ENCODE measurements at places on chromosomes 6 and 20.

GRCh38 chr6:147201885-147202515, 2.2 kb upstream of the STXBP5 start:
- no peak for DNase-seq

- DNase-seq: no peak
Measured at GRCh38 chr20:41142245-41142644, 4.9 kb downstream of the PLCG1 start.

- no peak for DNase-seq
Measured at GRCh38 chr20:39259010-39259803, 297.1 kb downstream of the DHX35 start.

GRCh38 chr20:60540591-60540990, 582.4 kb downstream of the CDH26 start:
- DNase-seq: no peak

DNA sequence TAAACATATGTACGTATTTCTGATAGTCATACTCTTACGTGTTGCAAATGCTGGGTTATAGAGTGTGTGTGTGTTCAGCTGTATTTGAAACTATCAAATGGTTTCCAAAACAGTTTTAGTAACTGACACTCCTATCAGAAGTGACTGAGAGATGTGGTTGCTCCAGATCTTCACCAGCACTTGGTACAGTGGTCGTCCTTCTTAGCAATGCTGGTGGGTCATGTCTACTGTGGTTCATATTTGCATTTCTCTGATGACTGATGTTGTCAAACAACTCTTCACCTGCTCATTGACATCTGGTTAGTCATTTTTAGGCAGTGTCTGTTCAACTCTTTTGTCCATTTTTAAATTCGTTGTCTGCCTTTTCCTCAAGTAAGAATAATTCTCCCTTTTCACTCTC, 259.3 kb downstream of the KIF16B start:
- DNase-seq: no peak

DNA sequence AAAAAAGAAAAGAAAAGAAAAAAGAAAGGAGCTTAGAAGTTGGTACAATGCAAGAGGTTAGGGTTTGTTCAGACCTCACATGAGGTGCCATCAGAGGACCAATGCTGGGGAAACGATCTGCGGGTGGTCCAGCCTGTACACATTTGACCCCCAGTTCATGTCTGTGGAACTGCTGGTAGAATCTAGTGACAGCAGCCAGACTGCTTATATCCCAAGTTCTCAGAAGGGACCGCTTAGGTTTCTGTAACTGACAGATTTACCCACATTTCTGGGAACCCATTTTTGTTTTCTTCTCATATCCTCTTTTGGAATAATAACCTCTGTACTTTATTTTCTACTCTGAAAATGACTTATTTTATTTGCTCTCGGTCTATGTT, 4.7 kb downstream of the PPP1R18 start:
- DNase-seq: no peak

GRCh38 chr6:109105681-109106080, 10.4 kb downstream of the CEP57L1 start:
- no peak for DNase-seq

DNA sequence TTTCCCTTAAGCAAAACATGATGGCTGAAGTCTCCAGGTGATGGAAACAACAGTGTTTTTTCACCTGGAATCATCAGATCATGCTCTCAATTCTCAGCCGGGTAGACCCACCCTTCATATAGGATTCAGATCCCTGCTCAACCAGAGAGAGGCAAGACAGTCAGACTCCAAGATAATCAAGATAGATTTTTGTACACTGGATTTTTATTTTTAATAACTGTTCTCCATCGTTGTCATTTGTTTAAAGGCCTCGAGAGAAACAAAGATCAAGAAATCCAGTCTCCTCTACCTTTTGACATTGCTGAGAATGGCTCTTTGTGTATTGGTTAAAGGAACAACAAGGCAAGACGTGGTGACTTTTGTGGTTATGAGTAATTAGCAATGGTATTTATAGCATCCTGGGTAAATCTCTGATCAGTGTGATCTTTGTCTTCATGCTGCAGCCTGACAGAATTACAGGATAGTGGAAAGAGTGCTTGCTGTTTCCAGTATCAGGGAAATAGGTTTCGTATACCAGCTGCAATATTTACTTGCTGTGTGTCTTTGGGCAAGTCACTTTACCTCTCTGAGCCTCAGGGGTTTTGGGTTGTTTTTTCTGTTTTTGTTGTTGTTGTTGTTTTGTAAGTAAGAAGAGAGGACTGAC, 29.9 kb downstream of the ID4 start:
- DNase-seq: no peak

DNA sequence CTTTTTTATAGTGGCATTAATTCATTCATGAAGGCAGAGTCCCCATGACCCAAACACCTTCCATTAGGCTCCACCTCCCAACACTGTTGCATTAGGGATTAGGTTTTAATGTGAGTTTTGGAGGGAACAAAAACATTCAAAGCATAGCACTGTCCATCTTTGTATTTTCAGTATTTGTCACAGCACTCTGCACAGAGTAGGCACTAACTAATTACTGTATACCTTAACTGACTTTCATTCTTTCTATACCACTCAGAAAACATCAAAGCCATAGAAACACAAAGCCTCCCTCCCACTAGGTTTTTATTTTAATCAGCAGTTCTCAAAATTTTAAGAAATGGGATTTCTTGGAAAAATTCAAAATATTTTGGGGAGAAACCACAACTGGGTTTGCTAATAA, 21.8 kb upstream of the AHI1 start:
- no peak for DNase-seq

GRCh38 chr6:165925474-165926156, 242.0 kb downstream of the TBXT start:
- DNase-seq: no peak

GRCh38 chr6:36539814-36540568, 7.3 kb downstream of the STK38 start:
- peak; percentile 56 for DNase-seq

DNA sequence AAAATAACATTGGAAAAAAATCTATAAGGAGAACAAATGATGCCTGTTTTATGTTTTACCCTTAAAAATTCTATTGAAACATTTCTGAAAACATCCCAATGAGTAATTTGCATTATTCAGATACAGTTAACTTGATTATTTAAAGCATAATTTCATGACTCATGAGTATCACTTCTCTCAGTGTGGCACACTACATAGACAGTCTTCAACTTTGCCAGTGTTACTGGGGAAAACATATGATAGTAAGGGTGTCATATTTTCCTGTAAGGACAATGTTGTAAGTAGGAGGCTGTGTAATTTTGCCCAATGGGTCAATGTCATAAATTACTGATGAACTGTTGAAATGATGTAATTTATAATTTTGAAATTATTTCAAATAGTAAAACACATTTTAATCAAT, 125.5 kb downstream of the PHACTR1 start:
- DNase-seq: no peak

- DNase-seq: peak; percentile 51
Measured at GRCh38 chr20:59149678-59150504, 13.7 kb upstream of the ZNF831 start.

DNA sequence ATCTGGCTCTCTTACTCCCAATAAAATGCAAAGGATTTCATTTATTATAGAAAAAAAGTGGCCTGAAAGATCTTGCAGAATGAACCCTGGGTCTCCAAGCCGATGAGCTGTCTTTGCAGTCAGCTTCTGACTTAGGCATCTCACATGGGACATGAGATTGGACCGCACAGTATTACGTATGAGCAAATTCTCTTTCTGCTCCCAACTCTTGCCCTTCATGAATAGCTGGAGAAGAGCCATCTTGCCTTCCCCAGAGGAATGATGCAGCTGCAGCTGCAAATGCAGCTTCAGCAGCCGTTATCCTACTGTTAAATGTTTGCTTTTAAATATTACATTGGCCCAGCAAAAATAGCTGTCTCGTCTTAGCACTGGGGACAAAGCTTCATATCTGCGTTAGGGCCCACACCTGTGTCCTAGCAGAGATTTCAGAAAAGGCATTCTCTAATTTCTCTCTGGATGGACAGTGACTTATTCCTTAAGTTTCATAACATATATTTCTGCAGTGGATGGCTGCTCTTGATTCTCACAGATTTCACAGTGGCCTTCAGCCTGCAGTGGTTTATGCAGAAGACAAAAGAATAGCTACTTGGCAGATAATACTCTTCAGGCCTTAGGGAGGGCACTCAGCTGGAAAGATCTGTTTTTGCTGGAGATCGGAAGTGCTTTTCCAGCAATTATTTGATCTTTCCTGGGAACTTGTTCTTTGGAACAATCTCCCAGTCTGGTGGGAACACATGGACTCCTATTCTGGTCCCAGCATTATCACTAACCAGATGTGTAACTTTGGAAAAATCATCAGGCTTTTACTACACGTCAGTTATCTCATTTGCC, 129.2 kb downstream of the FYN start:
- DNase-seq: no peak

DNA sequence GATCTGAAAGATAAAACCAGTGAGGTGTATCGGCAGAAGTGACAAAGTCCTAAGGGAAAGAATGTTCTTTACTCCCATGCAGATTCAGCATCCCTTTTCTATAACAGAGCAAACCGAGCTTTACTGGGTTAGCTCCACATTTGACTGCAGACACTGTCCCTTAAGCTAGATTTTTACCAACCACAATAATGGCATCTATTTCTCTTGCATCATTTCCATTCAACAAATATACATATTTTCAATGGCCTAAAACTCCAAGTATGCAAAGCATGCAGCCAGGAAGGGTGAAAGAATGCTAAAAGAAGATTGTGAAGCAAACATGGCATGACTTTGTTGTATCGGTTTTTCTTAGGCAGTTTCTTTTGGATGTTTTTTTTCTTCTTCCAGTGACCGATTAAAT, 255.4 kb downstream of the OGFRL1 start:
- no peak for DNase-seq

DNA sequence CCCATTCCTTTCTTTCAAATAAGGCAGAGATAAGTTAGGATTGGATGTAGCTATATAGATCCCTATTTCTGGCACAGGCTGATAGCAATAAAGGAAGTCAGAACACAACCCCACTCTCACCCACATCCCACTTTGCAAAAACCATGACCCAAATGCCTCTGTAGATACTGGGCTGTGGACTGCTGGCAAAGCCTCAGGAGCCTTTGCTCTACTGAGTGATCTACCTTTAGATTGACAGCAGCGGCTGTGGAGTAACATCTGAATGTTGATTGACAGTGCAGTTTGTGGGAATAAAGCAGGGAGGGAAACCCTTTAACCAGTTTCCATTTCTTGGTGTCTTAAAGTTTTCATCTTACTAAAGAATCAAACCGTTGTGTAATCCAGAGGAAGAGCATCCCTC, 6.7 kb upstream of the TMEM30A start:
- DNase-seq: no peak

DNA sequence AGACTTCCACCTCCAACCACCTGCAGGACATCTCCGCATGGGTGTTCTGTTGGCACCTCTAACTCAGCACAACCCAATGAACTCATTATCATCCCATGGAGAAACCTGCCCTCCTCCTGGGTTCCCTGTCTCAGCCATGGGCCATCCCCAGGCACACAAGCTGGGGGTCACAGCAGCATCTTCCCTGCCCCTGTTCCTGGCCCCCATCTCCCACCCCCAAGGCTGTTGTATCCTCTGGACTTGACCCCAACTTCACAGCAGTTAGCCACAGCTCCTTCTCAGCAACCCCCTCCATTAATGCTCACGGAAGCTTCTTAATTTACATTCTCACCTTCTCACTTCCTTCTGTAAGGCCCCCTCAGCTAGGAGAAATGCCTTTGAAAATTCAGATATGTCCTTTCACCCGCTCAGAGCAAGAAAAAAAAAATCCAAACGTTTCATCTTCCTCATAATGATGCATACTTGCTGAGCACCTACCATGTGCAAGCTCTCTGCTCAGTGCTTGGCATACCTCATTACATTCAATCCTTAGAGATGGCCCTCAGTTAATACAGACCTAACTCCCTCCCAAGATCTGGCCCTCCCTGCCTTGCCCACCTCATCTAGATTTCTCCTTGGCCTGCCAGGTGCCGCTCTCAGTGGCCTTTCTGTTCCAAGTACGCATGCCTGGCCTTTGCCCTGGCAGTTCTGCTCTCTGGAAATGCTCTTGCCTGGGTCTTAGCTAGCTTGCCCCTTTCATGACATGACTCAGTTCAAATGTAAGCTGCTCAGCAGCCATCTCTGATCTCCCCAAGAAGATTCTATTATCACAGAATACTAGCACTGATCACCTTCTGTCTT, 2.5 kb upstream of the NELFCD start:
- no peak for DNase-seq
